ENCODE measurements at places on chromosomes 5 and 9.

- DNase-seq = no peak
These were observed 80.1 kb downstream of the EGFLAM start for GRCh38 chr5:38338455-38338854.

DNA sequence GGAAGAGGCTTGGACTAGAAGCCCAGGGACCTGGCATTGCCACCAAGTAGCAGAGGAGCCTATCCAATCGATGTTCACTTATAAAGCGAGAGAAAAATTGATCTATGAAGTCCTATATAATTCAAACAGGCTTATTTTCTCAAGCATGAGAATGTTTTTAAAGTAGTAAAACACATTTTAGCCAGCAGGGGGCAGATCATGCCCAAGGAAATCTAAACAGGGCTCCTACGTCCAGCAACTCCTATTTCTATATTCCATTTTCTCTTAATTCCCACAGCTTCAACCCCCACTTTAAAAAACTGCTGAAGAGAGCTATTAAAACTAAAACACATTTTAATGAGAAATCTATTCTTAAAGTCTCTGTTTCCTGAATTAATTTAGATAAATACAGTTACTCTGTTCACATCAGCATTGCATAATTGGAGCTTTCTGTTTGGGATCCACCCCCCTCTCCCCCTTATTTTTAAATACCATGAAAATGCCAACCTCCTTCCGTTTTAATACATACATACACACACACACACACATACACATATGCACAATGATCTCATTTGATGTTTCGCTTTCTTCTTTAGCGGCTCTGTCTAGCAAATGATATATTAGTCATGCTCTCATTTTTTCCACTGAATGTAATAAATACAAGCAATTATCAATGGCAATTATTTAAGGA lies 144.9 kb downstream of the MYO10 start:
- no peak for DNase-seq

GRCh38 chr5:96124589-96124988 lies 162.9 kb upstream of the ELL2 start:
- no peak for DNase-seq

DNA sequence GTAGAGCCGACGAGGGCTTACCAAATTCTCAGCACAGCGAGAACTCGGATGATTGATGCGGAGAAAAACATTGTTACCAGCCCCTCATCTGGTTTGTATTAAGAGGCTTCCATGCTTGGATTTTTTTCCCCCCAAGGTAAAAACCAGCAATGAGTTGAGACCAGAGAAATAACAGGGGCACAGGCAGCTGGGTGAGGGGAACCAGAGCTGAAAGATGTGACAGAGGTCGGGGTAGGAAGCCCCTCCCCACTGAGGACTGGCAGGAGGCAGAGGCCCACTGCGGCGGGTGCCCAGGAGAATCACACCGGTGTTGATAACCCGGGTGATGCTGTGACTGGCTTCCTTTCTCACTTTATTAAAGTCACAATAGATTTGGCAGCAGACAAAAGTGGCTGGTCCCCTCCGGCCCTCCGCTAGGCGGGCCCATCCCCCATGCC lies 116.5 kb upstream of the PHYKPL start:
- DNase-seq = no peak

DNA sequence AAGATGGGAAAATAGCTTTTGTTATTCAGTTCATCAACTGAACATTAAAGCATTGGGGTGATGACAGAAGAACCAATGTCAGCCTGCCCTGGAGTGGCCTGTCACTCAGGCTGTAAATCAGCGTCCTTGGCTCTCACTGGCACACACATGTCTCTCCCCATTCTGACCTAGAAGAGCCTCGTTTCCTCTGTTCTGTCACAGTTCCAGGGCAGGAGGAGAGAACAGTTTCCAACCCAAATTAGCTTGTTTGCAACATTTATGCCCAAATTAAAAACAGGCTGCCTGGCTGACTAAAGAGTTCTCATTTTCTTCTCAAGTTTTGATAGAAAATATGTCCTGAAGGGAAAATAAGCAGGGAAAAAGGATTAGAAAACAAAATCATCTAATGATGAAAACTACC lies 520.1 kb downstream of the CHSY3 start:
- no peak for DNase-seq

Measured in T-helper 9 cell (primary cell).